ENCODE measurements at places on chromosomes 5 and 9.

- no peak for DNase-seq
Observed at GRCh38 chr5:120465436-120465961, 1.4 kb downstream of the PRR16 start.

DNA sequence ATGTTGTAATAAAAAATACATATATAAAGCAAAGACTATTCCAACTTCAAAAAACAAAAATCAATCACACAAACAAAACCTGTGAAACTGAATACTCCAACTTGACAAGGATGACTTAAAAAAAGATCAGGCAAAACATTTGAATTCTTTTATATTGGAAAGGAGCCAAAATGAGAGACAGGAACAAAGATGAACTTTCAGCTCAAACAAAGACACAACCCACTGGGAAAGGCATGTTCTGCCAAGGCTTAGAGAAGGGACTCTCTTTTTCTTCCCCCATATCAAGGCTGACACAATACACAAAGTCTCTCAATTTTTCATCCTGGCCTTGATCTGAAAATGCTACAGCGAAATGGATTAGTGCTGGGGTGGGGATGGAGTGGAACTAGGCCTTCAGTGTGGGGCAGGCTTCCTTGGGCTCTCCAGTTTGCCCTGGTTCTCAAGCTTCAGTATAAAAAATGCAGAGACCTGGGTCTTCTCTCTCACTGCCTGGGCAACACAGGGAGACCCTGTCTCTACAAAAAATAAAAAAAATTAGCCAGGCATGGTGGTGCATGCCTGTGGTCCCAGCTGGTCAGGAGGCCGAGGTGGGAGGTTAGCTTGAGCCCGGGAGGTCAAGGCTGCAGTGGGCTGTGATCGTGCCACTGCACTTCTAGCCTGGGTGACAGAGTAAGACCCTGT is 11.6 kb upstream of the FAM169A start:
- DNase-seq, result no peak

- no peak for DNase-seq
Observed at GRCh38 chr5:138649316-138649720, 74.1 kb upstream of the HSPA9 start.

GRCh38 chr5:78552729-78553342 is 95.7 kb downstream of the LHFPL2 start:
- no peak for DNase-seq

DNA sequence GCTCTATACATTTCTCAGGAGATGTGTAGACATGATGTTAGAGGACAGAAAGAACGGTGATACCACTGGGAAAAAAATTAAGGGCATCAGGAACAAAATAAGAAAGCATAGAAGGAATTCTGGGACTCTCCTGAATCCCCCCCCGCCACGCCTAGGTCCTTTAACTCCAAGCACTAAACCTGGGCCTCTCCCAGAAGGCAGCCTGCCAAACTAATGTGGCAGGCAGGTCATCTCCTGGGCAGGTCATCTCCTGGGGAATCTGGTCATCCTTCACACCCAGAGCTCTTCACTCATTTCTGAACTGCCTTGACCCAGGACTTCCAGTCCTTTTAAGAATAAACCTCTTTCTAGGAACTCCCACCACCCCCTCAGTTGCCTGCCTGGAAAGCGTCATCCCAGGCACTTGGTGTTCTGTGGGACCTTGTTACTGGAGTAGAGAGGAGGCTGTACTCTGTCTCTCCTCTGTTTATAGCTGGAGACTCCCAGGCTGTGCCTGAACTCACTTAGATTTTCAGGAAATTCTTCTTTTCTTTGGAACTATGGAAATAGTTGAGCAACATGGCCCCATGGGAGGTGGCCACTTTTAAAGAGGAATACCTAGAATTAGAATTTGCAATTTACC is 24.1 kb downstream of the PSAT1 start:
- no peak for DNase-seq

DNA sequence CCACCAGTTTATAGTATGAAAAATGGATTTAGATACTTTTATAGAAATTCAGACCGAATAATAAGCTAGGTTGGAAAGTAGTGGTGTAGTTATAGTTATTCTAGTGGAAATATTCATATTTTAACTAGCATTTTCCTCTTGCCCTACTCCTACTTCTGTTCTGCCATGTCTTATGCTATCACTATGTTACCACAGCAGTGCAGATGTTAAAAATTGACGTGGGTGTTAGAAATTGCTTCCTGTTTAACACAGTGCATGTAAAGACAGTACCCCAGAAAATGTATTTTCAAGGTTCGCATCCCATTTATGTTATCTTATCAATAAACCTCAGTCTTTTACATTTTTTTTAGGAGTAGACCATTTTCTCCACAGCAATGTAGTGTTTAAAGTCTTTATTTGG is 774.2 kb upstream of the CDH10 start:
- no peak for DNase-seq

DNA sequence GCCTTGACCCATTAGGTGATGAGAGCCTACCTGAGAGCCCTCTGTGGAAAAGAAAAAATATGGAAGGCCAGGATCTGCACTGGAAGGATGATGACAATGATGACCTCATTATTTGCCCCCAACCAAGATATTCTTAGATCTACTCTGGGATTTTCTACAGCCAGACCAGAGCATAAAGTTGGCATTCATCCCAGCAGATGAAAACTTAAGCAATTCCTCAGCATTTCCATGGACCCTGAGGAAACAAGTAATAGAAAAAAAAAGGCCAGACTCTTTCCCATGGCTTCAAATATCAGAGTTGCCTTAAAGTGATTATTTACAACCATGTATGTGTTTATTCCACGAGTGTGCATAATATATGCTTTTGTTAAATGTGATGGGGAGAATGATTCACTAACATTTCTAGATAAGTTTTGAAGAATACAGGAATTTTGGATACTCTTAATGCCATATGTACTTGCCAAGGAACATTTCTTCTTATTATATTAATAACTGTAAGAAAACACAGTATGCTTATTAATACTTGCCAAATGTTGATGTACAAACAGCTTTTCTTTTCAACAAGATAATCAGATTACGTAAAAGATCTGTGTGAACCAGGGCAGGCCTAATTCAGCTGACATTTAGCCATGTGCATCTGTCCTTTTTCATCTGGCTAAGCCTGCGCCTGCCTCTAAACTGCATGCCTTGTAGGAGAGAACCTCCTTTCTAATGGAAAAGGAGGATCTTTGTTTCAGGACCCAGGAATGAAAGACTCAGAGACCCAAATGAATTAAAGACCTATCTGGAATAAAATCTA is 94.8 kb downstream of the ARRDC3 start:
- DNase-seq, result no peak

- no peak for DNase-seq
Observed at GRCh38 chr9:110923601-110924000, 114.7 kb downstream of the LPAR1 start.

DNA sequence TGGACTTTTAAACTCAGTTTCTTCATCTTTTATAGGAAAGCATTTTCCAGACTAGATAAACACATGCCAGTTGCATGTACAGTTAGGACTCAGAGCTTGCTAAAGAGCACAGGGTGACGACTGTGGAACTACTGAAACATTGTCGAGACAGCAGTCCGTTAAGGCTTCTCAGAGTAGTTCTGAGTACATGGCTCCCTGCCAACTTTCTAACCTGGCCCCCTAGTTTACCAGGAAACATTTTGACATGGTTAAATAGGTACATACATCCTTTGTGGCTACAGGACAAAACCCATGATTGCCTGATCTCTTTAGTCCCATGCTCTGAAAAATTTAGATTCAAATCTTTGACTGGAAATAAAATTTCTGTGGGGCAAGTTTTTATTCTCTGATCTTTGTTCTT is 129.7 kb downstream of the SLF1 start:
- no peak for DNase-seq
